ENCODE measurements at places on chromosomes 1 and 21. TPM values are rescaled to one million over a fixed set of nuclear protein-coding genes. Genes with fewer than 3 reads are reported as not detected.
A peak's percentile ranks its signal among the peaks of the same experiment; 100 is the strongest.

MTARC1 gene
- total RNA-seq, result 21.3 TPM

TLCD4 gene
- 52.1 TPM for total RNA-seq

NPR1 gene
- not detected for total RNA-seq

HAPLN2 gene
- total RNA-seq, result 0.27 TPM

GPR153 gene
- total RNA-seq, result 3.7 TPM

NBPF26 gene
- 17.3 TPM for total RNA-seq

RCOR3 gene
- 48.0 TPM for total RNA-seq

PTGFRN gene
- total RNA-seq, result 29.4 TPM

DDOST gene
- 278 TPM for total RNA-seq

LRRC39 gene
- total RNA-seq, result 0.88 TPM

TAL1 gene
- total RNA-seq, result not detected

DNA sequence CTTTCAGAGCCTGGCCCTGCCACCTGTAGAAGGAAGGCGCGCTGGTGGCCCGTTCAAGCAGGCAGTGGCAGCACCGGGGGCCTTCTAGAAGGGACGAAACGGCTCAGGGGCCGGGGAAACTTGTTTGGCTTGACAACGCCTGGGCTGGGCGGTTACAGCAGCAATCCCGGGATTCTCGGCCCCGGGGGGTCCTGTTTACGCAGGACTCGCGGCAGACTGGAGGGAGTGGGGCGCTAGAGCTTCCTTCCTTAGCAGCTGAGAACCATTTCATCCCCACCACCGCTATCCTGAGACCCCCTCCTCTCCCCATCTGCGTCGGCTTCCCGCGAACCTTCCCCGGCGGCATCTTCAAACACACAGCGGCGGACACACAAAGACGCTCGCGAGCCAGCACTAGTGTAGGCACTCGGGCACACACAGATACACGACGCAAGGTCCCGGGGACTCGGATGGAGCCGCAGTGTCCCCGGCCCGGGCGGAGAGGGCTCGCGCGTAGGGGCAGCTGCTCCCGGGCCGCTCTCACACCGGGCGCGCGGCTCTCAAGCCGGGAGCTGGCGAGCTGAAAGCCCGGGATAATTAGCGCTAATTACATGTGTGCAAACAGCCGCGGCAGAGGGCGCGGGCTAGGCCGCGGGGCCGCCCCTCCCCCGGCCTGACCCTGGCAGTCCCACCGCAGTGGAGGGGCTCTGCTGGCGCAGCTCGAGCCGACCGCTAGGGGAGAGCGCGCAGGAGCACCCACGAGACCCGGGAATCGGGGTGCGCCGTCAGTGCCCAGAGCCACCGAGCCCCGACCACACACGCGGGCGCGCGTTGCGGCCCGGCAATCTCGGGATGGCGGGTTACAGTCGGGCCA, 271.4 kb downstream of the FOXD2 start:
- peak; percentile 44 for DNase-seq

GRCh38 chr1:201712387-201713085, 116.4 kb upstream of the IPO9 start:
- no peak for DNase-seq

- no peak for DNase-seq
Observed at GRCh38 chr1:219689774-219690173, 76.9 kb upstream of the ZC3H11B start.

- peak; percentile 84 for DNase-seq
Observed at GRCh38 chr1:53182111-53182593, 14.5 kb upstream of the CPT2 start.

DNA sequence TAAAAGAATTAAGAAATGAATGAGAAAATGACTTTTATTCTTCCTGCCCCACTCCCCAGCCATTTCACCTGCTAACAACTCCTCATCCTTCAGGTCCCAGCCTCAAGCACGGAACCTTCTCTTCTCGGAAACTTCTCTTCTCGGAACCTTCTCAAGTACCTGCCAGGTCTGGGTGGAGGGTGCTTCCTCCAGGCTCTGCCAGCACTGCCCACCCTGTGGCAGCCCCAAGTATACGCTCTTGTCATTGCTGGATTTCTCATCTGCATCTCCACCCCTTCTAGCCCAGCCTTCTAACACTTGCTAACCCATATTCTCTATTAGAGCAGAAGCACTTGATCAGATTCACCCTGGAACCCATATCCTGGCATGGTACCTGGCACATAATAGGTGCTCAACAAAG, 3.9 kb upstream of the IFFO2 start:
- DNase-seq, result no peak

DNA sequence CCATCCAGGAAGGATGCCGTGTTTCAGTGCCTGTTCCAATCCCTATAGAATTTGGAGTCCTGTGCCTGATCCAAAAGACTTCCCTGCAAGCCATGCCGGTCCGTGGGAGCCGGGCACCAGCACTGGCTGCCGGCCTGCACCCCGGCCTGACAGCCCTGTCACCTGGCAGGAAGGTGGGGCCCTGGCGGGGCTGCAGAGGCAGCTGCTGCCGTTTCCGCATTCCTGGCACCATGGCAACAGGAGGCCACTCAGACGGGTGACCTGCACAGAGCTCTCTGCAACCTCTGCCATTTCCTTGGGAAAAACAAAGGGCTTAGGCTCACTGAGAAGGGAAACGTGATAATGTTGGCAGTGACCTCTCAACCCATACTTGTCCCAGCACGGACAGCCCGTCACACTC, 63.2 kb upstream of the TMEM51 start:
- peak; percentile 91 for DNase-seq

GRCh38 chr1:194419721-194420120, 1233.3 kb upstream of the B3GALT2 start:
- DNase-seq, result no peak

GRCh38 chr1:22117238-22117637, 25.7 kb downstream of the WNT4 start:
- no peak for DNase-seq

- DNase-seq, result no peak
Observed at GRCh38 chr1:183165456-183165855, 20.6 kb upstream of the LAMC2 start.

DNA sequence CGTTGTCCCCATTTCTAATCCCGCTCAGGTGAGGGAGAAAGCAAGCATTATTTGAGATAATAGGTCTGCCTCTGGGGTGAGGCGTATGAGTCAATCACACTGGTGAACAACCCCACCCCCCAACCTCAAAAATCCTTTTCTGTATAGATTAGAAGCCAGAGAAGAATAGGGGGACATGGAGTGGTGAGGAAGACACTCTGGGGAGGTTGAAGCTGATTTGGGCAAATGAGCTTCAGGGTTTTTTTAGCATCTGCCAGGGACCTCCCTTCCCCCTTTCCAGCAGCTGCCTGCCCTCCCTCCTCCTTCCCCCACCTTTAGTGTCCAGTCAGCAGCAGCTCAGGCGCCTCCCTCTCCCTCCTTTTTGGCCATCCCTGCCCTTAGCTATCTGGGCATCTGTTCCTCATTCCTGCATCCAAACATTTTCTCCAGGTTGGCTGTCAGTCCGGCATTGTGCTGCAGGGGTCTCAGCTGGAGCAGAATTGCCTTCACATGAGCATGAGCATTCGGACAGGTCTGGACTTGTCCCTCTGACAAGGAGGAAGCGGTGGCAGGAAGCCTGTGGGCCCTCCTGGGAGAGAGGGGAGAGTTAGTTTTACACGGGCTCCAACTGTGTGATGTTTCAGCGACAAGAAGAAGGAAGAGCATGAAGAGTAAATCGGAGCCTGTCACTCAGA, 30.8 kb upstream of the PTGFRN start:
- DNase-seq, result no peak

GRCh38 chr1:199173356-199173755, 534.5 kb downstream of the PTPRC start:
- no peak for DNase-seq

DNA sequence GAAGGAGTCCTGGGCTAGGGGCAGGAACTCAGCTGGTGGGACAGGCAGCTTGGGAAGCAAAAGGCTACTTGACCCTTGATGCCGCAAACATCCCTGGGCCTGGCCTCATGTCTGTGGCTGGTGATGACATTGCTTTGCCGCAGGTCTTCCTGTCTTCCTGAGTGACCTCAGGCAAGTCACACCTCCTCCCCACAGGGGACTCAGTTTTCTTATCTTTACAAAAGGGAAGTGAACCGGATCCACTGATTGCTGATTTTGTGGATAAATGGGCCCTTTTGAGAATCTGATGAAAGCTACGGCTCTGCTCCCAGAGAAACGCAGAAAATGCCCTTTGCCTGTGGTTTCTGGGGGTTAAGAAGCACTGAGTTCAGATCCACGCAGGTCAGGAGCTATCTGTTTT, 20.7 kb downstream of the PLOD1 start:
- no peak for DNase-seq

DNA sequence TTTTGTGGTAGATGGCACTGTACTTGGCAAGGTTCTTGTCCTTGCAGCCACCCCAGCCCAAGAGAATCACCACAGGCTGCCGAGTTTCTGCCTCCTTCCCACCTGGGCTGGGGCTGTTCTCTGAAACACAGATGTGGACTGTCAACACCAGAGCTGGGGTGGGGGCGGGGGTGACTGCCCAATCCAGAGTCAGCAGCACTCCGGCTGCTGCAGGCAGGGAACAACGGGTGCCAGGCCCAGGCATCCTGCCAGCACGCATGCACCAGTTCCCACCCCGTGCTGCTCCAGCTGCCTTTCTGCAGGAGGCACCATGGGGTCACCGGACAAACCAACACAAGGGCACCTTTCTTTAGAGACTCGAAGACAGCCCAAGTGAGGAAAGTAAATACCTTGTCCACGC, 14.1 kb downstream of the TMEM53 start:
- DNase-seq, result peak; percentile 40

DNA sequence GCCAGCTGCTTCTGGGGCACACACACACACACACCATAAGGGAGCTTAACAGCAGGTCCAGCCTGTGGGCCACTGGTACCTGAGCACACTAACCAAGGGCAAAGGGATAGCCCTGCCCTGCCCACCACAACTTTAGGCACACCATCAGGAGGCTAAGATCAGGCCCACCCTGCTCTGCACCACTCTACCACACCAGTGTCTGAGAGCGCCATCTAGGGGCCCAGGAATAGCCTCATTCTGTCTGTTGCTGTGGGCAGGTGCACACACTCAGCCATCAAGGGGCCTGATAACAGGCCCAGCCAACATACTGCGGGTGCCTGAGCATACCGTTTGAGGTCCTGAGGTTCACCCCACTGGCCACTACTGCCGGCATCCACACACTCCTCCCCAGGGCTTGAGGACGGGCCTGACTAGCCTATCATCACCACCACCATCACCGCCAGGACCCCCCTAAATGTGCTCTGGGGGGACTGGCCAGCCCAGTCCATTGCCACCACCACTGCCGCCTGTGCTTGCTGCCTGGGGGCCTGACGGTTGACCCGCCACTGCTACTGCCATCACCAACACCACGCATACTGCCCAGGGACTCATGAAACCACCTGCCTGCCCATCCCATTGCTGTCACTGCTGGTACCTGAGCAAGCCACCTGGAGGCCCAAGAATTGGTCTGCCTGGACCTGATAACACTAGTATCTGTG, 31.3 kb downstream of the NSL1 start:
- peak; percentile 58 for DNase-seq

- DNase-seq, result no peak
Observed at GRCh38 chr21:37483776-37484175, 117.2 kb downstream of the DYRK1A start.

- DNase-seq, result no peak
Observed at GRCh38 chr21:44761747-44762208, 39.8 kb downstream of the UBE2G2 start.

GRCh38 chr1:185244015-185244747, 72.9 kb downstream of the IVNS1ABP start:
- DNase-seq, result peak; percentile 3

DNA sequence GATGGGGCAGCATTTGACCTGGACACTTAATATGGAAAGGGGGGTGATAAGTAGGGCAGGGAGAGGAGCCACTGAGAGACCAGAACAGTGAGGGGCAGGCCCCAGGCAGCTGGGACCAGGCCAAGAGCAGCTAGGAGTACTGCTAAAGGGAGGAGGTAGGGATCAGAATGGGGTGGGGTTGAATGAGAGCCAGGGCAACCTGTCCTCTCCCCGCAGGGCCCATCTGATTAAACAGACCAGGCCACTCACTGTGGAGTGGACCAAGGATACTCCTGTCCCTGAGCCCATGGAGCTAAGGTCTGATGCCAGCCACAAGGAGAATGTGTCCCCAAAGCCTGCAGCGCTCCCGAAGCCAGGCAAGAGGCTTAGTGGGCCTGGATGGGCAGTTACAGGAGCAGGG, 2.1 kb downstream of the C1orf167 start:
- no peak for DNase-seq

- no peak for DNase-seq
Observed at GRCh38 chr21:31732597-31733550, 956 bp upstream of the SCAF4 start.

- DNase-seq, result no peak
Observed at GRCh38 chr21:31128234-31128633, 90.0 kb upstream of the KRTAP19-8 start.

DNA sequence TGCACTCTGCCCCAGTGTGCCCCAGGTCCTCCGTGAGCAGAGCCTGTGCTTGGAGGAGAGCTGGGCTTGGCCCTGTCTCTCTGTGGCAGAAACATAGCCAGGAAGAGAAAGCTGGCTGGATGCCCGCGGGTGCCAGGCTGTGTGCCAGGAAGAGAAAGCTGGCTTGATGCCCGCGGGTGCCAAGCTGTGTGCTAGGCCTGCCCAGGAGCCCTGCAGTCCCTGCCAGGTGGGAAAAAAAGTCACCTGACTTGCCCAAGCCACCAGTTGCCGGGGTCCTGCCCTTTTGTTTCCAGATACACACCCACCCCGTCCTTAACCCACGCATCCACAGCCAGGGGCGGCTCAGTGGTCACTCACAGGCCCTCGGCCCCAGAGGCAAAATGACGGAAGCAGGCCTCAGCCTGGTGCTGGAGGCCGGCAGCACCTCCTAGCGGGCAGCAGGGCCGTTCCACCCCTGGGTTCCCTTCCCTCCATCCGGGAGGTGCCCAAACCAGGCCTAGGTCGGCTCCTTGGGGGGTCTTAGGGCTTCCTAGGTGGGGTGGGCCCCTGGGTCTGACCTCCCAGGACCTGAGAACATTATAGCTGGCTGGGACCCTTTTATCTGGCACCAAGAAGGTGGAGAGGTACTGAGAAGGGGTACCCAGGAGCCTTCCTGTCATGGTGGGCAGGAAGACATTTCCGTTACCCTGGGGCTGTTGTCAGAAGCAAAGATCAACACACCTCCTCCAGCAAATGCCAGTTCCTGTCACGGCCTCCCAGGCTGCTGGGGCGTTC, 9.1 kb downstream of the ITGB2 start:
- peak; percentile 84 for DNase-seq

- DNase-seq, result no peak
Observed at GRCh38 chr1:90236493-90236892, 241.6 kb downstream of the ZNF326 start.

DNA sequence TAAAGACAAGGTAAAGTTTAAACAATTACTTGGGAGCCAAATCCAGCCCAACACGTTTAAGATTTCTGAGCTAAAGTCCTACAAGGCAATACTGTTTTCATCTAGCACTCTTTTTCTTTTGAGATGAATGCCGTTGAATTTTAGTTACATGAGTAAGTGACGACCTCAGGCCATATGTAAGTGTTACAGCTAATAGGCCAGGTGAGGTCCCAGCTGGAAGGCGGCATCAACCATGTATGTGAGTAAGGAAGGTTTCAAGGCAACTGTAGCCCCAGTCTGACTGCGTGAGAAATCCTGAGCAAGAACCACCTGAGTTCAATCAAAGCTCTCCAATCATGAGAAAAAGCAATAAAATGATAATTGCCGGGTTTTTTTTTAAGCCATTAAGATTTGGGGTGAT, 41.5 kb upstream of the EGLN1 start:
- no peak for DNase-seq
